HCT116 (cell line): ENCODE measurements at places on chromosomes 4 and X.

GRCh38 chr4:182240161-182241130 is 2.8 kb upstream of the TENM3 start:
- no peak for DNase-seq

DNA sequence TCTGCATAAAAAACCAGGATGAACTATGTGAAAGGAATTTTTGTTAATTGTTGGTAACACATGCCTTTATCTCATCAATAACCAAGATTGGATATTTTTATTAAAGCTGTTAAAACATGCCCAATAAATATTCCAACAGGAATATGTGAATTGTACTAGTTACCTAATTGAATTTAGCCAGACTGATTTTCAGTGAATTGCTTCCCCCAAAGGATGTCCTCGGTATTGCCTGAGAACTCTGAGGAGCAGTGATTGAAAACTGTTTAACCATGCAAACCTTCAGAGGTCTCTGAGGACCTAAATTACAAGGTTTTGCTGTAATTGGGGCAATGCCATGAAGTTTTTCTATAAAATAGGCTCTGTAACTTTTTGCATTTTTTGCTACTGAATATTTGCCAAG is 66.6 kb downstream of the BLTP1 start:
- no peak for DNase-seq

- no peak for DNase-seq
Measured at GRCh38 chr4:83238393-83239248, 46.0 kb downstream of the COQ2 start.

- DNase-seq: peak; percentile 46
Measured at GRCh38 chr4:7101692-7102515, 34.0 kb upstream of the GRPEL1 start.

GRCh38 chr4:4651811-4652755 is 110.2 kb upstream of the STX18 start:
- no peak for DNase-seq

DNA sequence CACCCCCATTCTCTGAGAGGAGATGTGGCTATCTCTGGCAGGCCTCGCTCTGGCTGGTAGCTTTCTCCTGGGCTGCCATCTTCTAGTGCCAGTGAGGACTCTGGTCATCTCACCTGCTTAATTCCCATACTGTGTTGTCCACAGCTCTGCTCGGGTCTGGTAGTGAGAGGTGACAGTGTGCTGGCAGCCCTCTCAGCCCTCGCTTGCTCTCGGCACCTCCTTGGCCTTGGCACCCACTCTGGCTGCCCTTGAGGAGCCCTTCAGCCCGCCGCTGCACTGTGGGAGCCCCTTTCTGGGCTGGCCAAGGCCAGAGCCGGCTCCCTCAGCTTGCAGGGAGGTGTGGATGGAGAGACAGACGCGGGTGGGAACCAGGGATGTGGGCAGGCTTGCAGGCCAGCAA is 52.7 kb downstream of the CPLX1 start:
- DNase-seq: no peak

DNA sequence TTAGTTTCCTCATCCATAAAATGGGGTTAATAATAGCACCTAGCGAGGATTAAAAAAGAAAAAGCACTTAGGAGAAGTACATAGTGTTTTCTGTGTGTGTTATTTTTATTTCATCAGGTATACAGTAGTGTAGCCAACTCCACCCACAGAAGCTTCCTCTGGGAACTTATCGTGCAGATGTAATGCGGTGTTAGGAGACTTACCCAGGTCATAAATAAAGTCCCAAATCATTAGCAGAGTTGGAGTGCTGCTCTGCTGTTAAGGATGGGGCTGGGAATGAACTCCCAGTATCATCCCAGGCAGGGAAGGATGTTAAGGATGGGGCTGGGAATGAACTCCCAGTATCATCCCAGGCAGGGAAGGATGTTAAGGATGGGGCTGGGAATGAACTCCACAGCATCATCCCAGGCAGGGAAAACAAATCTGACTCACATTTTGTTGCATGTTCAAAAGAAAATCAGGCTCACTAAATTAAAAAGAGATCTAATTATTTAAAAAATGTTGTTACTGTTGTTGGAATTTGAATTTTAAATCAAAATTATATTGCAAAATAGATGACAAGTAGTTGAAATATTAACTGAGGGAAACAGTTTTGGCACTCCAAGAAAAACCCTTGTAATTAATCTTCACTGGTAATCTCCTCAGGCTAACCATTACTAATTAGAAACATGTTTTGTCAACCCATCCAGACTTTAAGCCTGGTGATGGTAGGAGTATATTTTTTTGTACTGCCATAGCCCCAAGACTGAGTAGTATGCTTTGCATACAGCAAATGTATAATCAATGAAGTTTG is 10.2 kb upstream of the SFRP2 start:
- DNase-seq: no peak

- DNase-seq: no peak
Measured at GRCh38 chr4:87025614-87026041, 90.8 kb downstream of the AFF1 start.

- no peak for DNase-seq
Measured at GRCh38 chr4:65777270-65777669, 107.0 kb upstream of the EPHA5 start.

GRCh38 chr4:138953961-138954371 is 61.6 kb upstream of the NOCT start:
- DNase-seq: no peak
